Esophagus squamous epithelium (tissue), 5 donors: ENCODE measurements at places on chromosomes 1 and 21.

GRCh38 chr1:12775443-12775842 is 1.9 kb downstream of the PRAMEF12 start:
- no peak overlapping the region for H3K27ac ChIP-seq
- H3K4me3 ChIP-seq: no peak overlapping the region
- no peaks in the 10 kb centered on the region for H3K4me1 ChIP-seq
- H3K36me3 ChIP-seq: no peaks in the 10 kb centered on the region
- DNase-seq: no peak

- no peaks in the 10 kb centered on the region for H3K27me3 ChIP-seq
- no peak overlapping the region for H3K4me3 ChIP-seq
- DNase-seq: no peak
- H3K36me3 ChIP-seq: no peaks in the 10 kb centered on the region
- H3K4me1 ChIP-seq: peaks cover 13% of the 10 kb centered on the region
Measured at GRCh38 chr1:98323388-98323787, 338.1 kb upstream of the SNX7 start.

GRCh38 chr1:10108134-10108663 is 75.4 kb downstream of the UBE4B start:
- no peak for DNase-seq
- H3K4me3 ChIP-seq: no peak overlapping the region
- H3K36me3 ChIP-seq: peaks cover 6% of the 10 kb centered on the region
- no peaks in the 10 kb centered on the region for H3K27me3 ChIP-seq
- H3K4me1 ChIP-seq: peaks cover 14% of the 10 kb centered on the region

GRCh38 chr1:182953826-182954225 is 860 bp upstream of the SHCBP1L start:
- H3K4me3 ChIP-seq: no peak overlapping the region
- no peaks in the 10 kb centered on the region for H3K36me3 ChIP-seq
- H3K27ac ChIP-seq: no peak overlapping the region
- no peak for DNase-seq
- peaks cover 4% of the 10 kb centered on the region for H3K27me3 ChIP-seq
- H3K4me1 ChIP-seq: peaks cover 12% of the 10 kb centered on the region

- H3K27ac ChIP-seq: peak overlapping the region; percentile 86
- peaks cover 57% of the 10 kb centered on the region for H3K4me1 ChIP-seq
- no peaks in the 10 kb centered on the region for H3K36me3 ChIP-seq
- no peaks in the 10 kb centered on the region for H3K27me3 ChIP-seq
- DNase-seq: no peak
Measured at GRCh38 chr1:21317035-21317689, 26.9 kb upstream of the ECE1 start.

DNA sequence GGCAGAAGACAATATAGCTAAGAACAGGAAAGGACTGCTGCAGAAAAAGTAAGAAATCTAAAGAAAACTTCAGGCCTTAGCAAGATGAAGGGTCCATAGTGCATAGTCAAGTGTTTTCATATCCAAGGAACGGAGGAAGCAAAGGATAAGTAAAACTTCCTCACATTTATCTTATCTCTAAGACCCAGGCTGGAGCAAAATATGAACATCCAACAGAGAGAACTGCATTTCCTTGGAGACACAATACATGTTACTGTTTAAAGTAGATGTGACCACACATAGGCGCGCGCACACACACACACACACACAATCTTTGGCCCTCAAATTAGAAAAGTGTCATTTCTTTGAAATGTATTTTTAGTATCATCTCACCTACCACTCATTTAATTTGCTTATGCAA is 66.7 kb downstream of the TTLL7 start:
- H3K27ac ChIP-seq: no peak overlapping the region
- H3K4me1 ChIP-seq: peaks cover 10% of the 10 kb centered on the region
- no peak overlapping the region for H3K4me3 ChIP-seq
- no peaks in the 10 kb centered on the region for H3K36me3 ChIP-seq
- H3K27me3 ChIP-seq: no peaks in the 10 kb centered on the region

DNA sequence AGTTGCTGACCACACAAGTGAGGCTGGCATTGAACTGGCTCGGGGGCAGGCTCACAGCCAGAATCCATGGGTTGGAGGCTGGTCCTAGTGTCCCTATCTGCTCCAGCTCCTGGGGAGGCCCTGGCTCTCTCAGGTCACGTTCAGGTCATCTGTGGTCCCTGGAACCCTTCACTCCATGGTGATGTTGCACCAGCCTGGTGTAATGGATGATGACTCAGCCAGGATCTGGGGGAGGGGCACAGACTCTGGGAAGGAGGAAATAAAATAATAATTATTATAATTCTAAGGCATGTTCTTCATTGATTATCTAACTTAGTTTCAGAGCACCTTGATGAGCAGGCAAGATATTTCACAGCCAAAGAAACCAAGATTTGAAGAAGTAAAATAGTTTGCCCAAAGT is 26.6 kb upstream of the FCRL4 start:
- no peaks in the 10 kb centered on the region for H3K36me3 ChIP-seq
- H3K27me3 ChIP-seq: no peaks in the 10 kb centered on the region
- DNase-seq: no peak
- no peak overlapping the region for H3K4me3 ChIP-seq

DNA sequence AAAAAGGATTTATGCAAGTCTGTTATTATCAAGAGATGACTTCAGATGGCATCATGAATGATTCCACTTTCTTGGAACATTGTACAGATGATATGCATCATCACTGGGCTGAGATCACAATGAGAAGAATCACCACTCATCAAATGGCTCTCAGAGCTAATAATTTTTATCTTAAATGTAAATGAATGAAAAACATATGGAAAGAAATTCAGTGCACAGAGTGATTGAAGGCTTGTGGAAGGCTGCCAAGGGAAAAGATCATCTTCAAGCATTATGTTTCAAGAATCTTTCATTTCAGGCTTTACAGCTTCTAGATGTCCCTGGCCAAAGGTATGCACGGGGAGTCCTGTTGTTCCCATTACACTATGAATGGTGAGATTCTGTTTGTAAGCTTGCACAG is 955.7 kb downstream of the TTLL7 start:
- no peak overlapping the region for H3K4me3 ChIP-seq
- no peaks in the 10 kb centered on the region for H3K4me1 ChIP-seq
- no peak for DNase-seq

GRCh38 chr1:43994794-43995790 is 3.7 kb downstream of the CCDC24 start:
- peaks cover 31% of the 10 kb centered on the region for H3K36me3 ChIP-seq
- H3K4me3 ChIP-seq: no peak overlapping the region
- H3K27ac ChIP-seq: no peak overlapping the region
- no peaks in the 10 kb centered on the region for H3K27me3 ChIP-seq

GRCh38 chr1:79293611-79294010 is 287.1 kb upstream of the ADGRL4 start:
- H3K36me3 ChIP-seq: no peaks in the 10 kb centered on the region
- no peak overlapping the region for H3K27ac ChIP-seq
- H3K4me3 ChIP-seq: no peak overlapping the region
